ENCODE measurements at places on chromosomes 6 and 20.

GRCh38 chr20:57480444-57481160, 44.3 kb downstream of the CTCFL start:
- DNase-seq: no peak

DNA sequence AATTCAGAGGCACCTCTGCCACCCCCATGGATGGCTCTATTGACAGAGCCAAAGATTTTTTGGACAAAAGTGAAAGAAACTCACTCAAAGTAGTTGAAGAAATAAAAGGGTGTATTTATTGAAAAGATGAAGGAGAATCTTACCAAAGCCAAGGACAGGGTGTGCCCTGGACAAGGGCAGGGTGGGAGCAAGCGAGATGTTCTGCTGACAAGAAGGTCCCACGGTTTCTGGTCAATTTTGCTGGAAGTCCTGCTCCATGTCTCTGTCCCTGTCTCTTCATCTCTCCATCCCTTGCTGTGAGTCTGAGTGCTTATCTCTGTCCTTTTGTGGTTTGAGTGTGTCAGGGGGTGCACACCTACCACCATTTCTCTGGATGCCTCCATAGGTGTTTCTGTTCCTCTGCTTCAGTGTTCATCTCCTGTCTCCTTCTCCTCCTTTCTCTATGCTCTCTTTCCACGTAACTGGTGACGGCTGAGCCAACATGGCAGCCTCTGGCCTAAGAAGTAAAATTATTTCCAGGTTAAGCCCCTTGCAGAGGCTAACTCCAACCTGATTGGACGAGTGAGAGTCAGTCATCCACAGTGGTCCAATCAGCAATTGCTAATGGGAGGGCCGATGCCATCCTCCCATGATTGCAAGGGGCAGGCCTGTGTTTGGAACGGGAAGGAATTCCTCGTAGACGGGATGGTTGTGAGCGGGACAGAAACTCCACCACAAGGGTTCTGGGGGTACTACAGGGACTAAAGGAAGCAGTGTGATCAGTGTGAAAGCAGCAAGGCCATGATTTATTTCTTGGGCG, 502.1 kb upstream of the CDH4 start:
- no peak for DNase-seq

GRCh38 chr6:167146977-167147376, 10.8 kb downstream of the GPR31 start:
- DNase-seq: no peak

DNA sequence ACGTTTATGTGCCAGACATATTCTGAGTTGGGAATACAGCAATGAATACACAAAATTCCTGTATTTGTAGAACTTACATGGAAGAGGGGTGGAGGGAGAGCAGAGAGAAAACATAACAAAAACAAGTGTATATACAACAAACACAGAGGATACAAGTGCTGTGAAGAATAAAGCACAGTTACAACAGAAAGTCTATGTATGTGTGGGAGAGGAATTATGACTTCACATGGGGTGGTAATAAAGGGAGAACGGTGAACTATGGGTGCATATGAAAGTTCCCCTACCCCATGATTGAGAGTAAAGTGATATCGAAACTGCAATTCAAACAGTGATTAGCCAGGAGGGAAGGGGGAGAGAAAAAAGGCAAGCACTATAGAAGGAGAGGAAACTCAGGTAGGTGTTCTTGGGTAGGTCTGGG, 24.6 kb downstream of the HBS1L start:
- no peak for DNase-seq

DNA sequence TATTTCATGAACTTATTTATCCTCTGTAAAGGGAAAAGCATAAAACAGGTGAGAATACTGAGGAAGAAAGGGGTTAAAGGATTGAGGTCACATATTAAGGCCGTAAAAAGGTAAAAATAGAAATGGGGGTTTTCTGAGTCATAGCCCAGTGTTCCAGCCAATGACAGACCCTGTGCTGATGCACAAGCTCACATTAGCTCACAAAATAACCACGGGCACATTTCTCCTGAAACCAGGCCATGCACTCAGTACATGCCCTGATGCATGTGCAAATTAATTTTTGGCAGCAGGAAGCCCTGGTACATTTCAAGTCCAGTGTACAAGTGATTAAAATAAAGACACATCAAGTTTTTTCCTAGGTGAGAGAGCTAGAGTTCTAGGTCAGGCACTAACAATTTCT, 194.4 kb downstream of the TMEM200A start:
- no peak for DNase-seq

- no peak for DNase-seq
These were observed 41.4 kb downstream of the DTNBP1 start for GRCh38 chr6:15621203-15622044.

GRCh38 chr6:34082864-34083626, 62.8 kb downstream of the GRM4 start:
- DNase-seq: no peak

DNA sequence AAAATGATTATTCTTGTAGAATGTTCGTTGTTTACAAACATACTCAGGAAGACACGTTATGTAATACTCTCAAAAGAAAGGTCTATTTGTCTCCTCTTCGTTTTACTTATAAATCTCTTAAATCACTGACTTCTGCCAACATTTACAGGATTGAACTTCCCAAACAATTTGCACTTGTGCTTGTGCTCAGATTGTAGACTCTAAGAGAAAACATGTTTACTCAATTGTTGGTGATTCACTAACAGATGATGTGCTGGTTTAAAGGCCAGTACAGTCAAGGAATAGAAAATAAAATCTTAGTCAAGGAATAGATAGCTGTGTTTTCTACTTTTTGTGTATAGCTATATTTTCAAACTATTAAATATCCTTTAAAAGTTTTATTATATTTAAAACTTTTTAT, 172.8 kb downstream of the GJA1 start:
- DNase-seq: no peak

DNA sequence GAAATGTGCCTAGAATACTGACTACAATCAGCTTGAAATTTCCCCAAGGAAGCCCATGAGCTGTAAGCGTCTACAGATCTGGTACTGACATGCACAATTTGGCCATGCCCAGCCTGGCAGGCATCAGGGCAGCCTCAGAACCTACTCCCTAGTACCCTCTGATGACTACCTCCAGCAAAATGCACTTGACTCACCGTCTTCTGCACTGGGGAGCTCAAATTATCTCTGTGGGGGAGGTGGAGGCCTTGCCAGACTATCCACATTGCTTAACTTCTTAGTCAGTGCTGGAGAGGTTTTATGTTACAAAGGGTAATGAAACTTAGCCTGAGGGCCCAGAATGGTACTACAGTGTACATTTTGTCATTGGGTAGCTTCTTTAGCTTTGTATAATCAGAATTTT, 126.0 kb upstream of the ADGRF1 start:
- no peak for DNase-seq

- no peak for DNase-seq
These were observed 15.9 kb downstream of the KCNK5 start for GRCh38 chr6:39213195-39213920.

DNA sequence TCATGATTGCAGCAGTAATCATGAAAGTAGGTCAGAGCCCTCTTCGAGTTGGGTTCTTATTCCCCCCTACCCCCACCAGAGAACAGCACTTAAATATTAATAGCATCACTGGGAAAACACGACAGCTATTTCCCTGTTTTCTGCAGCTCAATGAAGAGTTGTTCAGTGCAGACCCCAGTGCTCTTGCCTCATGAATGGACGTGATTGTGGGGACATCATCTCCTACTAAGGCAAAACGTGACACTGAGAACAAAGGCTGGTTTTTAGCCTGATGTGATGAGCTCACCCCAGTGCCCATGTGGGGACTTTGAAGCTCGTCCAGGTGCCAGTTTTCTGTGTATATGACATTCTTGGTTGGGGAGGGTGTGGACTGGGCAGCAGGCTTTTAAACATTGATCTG, 105.9 kb downstream of the SLC35F1 start:
- DNase-seq: no peak

DNA sequence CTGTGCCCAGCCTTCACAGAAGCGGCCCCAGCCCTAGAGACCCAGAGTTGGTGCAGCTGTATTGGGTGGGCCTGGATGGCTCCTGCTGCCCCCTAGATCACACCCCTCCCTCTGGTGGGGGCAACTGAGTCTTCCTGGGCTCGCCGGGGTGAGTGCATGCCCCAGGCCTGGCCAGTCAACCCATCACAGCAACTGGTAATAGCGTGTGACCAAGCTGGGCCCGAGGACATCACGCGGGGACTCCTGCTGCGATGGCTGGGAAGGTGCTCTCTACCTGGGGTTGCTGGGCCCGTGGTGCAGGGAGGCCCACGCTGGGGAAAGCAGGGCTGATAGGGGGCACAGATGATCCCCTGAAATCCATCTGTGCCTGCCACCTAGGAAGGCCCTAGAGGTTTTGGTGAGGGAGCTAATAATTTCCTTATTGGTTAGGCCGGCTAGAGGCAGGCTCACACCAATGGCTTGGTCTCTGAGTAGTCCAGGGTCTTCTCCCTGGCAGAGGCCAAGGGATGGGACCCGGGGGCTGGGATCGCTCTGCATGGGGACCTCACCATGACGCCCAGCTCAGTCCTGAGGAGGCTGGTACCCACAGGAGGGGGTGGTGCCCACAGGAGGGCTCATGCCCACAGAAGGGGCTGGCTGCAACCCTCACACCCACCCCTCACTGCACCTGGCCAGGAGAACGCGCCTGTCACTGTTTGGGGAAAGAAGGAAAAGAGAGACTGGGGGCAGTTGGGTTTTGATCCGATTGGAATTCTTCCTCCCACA, 103.9 kb downstream of the ASXL1 start:
- DNase-seq: no peak
